Activated T-helper 1 cell treated with Interleukin-2 at 50 U/mL for 16 hours (primary cell): ENCODE measurements at places on chromosomes 5 and 9.

DNA sequence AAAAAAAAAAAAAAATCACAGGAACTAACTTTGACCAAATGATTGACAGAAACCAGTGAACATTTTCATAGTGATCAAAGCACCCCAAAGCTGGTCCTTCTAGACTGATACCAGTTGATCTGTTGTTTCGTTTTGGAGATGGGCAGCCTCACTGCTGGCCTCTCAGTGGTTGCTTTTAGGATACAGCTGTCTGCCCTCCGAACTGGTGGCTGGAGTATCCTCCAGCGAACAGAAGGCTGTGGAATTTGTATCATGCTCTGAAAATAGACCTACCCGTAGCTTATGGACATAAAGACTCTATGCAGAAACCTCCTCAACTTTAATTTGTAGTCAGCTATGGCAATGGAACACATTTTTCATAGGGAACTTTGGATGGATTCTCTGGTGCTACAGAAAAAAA, 49.0 kb downstream of the DCP2 start:
- no peak for DNase-seq

DNA sequence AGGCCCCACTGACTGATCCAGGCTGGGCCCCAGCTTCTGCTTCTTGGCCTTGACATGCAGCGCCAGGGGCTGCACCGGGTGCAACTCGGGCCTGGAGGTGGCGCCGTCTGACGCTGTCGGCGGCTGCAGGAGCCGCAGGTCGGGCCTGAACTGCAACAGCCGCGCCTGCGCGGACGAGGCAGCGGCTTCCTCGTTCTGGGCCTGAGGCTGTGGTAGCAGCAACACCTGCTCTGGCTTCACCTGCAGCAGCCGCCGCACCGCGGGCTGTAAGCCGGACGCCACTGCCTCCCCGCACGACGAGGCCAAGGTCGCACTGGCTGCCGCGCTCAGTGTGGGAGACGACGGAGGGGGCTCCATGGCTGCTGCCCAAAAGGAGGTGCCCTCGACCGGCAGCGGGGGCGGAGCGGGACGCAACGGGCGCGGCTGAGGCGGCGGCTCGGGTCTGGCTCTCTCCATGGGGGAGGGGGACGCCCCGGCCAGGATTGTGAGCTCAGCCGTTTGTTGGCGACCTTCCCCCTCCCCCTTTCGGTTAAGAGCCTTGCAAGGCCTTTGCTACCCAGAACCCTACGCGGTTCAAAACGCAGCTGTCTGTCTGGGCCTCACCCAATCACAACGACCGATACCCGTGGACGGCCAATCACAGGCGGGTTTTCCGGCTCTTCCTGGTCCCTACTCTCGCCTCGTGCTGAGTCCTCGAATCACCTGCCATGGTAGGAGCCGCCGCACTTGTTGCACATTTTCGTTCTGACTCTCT, 438 bp downstream of the SOX30 start:
- peak; percentile 74 for DNase-seq

DNA sequence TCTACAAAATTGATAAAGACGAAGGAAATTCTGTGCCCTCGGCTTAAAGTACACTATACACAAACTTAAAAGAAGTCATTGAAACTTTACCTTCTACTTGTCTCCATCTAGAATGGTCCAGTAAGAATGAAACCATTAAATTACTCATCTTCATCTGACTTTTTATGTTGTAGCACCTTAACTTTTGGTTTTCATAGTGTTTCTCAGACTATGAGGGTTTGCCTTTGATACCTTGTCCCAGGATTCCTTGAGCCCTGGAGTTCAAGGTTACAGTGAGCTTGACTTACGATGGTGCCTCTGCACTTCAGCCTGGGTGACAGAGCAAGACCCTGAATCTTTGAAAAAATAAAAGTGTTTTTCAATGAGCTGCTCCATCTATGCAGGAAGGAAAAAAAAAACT, 132.2 kb downstream of the CDC42SE2 start:
- no peak for DNase-seq

DNA sequence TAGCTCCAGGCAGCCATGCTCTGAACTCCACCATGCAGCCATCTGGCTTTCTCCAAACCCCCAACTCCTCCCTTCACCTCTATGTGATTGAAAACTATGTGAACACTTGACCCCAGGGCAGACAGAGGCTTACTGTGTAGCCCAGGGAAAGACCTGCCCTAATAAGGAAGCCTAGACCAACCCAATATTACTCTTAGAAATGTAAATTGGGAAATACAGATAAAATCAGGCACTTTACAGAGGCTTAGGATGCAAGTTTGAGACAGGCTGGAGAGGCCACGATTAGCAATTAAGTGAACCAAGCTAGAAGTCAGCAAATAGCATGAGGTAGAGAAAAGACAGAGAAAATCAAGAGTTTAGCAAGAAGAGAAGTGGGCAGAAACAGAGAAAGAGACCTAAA, 141.7 kb upstream of the ABCA1 start:
- no peak for DNase-seq

DNA sequence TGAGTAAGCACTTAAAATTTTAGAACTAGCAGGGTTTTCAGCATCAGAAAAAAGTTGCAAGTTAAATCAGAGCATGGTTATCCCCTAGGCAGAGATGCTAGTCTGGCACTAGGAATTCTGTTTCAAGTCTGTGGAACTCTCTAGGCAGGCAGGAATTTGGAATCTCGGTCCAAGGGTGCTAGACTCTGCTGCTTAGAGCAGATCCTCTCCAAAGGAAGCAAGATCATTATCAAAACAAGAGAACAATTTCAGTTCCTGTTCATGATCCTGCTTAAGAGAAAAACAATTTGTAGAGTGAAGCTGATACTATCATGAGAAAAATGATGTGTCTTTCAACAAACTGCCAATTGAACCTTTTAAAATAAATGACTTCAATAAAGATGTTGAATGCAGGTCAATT, 420.7 kb downstream of the KIF4B start:
- DNase-seq = no peak

DNA sequence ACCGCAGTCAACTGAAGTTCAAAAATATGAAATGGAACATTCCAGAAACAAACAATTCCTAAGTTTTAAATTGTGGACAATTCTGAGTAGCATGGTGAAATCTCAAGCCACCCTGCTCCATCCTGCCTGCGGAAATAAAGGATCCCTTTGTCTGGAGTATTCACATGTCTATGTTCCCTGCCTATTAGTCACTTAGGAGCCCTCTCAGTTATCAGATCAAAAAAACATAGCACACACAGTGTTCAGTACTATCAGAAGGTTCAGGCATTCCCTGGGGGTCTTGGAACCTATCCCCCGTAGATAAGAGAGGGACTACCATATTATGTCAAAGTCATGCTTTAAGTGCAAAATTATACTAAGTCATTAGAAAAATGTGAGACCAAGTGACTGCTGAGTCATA, 300.8 kb downstream of the SEMA5A start:
- DNase-seq = no peak

- no peak for DNase-seq
Measured at GRCh38 chr9:126183266-126183665, 143.4 kb upstream of the MVB12B start.

- DNase-seq = no peak
Measured at GRCh38 chr9:26527931-26528330, 364.7 kb downstream of the CAAP1 start.

DNA sequence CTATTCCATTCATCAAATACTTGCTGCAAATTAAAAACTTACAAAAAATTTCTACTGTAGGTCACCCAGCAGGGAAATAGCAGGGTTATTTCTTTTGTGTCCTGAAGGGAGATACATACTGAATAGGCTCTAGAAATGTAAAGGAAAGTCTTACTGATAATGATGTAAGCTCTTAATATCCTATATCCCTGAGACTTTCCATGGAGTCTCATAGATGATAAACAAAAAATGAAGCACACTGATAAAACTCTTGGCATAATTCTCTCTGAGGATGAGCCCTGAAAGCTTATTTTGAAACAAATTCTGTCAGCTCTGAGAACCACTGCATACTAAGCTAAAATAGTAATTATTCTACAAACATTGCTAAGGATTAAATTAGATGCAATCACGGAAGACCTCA, 819.6 kb upstream of the PTPRD start:
- no peak for DNase-seq
